ENCODE measurements at places on chromosomes 12 and 14.

- DNase-seq = no peak
These were observed 11.5 kb downstream of the PSMB5 start for GRCh38 chr14:23023022-23023794.

DNA sequence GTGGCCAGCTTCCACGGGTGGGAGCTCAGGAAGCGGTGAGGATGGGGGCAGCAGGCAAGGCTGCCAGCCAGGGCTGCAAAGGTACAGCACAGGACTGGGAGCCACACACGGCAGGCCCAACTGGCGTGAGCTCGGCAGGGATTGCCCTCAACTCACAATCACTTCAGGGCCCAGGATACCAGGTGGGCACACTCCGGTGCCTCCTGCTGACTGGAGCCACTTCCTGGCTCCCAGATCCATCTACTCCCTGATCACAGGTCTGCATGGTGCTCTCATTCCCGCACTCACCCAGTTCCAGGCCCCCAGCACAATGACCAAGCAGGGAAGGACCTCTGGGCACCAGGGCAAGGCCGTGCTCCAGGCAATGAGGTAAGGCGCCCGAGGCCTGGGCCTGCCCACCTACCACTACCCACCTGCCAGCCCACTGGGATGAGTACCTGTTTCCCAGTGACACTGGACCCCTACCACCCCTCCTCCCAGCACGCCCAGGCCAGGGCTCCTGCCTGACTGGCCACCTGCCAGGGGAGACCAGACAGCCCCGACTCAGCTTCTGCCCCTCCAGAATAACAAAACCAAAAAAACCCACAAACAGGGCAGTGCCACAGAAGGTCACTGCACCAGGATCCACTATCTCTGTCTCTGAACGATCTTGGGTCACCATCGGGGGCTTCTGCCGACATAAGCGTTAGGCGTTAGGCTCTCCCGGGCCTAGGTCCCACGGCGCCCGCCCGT lies 1.8 kb downstream of the JAG2 start:
- no peak for DNase-seq

- no peak for DNase-seq
These were observed 102.4 kb upstream of the ATF1 start for GRCh38 chr12:50661300-50662115.

DNA sequence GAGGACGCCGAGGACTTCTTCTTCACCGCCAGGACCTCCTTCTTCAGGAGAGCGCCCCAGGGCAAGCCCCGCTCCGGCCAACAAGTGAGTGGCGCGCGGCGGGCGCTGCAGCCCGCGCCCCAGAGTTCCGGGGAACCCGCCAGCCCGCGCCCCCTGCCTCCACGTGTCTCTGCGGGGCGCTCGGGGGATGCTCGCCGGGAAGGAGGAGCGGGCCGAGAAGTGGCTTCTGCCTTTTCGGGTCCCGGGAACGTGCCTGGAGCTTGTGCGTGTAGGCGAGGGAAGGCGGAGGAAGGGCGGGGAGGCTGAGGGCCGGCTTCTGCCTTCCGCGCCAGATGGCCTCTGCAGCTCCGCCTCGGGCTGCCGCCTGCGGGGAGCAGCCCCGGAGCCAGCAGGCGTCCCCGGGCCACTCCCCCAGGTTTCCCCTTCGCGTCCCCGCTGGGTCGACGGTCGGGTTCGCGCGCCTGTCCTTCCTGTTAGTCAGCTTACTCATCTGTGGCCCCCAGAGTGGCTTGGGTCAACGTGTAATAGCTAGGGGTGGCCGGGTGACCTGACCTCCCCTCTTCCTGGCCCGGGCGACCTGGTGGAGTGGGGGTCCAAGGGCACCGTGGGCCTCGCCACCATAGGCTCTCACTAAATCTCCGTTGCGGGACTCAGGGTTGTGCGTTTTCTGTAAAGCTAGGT lies 505 bp downstream of the RASSF3 start:
- DNase-seq = peak; percentile 86

GRCh38 chr14:57657487-57657886 lies 163.8 kb upstream of the CCDC198 start:
- DNase-seq = no peak

DNA sequence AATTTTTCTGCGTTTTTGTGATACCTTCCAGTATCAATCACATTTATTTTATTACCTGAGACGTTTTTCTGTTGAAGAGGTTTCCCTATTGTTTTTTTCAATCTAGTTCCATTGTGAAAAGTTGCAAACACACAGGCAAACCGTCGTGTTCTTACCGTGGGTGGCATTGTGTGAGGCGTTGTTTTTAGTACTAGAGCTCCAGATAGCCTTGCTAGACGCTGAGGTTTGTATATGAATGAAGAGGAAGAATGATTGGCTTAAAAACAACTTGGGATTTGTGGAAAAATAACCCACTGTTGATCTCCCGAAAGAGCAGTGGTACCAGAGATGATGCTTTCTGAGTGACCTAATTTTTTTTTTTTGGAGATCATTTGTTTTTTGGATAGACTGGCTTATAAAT lies 1.0 kb downstream of the SOCS4 start:
- peak; percentile 22 for DNase-seq

DNA sequence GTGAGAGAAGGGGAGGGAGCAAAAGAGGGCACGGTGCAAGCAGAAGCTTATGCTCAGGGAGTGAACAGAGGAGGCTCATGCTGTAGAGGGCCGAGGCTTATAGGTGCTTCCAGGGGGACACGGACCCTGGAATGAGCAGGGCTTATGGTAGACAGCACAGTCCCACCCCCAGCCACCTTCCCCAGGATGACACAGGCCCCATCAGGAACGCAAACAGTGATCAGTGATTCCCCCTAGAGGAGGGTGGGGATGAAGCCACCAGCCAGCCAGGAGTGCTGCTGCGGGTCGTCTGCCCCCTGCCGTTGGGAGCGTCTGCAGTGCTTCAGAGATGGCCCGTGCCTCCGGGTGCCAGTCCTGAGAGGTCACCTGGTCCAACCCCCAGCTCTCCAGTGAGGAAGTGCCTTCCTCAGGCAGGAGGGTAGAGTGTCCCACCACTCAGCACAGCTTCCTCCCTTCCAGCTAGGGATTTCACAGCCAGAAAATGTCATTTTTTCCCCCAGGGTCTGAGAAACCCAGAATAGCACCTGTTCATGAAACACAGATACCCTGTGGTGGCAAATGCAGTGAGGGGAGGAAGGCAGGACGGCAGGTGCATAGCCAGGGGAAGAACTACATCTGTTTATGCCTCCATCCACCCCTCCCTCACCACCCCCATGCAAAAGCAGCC lies 60.7 kb downstream of the SLC6A12 start:
- DNase-seq = peak; percentile 87

Measured in OCI-LY7 (cell line).